ENCODE measurements at places on chromosomes 11 and 22.

DNA sequence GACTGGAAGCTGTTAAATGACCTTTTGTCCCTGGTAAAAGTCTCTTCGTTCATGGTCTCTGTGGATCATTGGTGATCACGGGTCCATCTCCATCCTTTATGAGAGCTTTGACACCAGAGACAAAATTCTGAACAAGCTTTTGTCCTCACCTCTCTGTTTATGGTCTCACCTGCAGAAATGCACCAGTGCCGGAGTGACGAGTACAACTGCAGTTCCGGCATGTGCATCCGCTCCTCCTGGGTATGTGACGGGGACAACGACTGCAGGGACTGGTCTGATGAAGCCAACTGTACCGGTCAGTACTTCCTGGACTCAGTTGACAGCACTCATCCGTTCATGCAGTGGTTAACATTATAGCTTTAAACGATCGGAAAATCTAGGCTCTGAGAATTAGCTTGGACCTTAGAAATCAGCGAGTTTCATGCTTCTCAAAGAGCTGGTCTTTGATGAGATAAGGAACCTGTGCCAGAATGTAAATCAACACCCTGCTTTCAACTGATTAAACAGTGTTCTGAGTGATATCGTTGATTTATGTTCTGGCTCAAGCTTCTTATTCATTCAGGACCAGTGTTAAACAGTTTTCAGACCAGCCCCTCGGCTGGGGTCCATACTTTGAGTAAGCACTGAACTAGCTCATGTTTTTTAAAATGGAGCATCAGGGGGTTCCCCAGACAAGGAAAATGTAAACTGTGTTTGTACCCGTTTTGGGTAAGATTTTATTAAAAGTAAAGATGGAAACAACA is 124.5 kb upstream of the SORL1-AS1 start:
- no peak for DNase-seq

DNA sequence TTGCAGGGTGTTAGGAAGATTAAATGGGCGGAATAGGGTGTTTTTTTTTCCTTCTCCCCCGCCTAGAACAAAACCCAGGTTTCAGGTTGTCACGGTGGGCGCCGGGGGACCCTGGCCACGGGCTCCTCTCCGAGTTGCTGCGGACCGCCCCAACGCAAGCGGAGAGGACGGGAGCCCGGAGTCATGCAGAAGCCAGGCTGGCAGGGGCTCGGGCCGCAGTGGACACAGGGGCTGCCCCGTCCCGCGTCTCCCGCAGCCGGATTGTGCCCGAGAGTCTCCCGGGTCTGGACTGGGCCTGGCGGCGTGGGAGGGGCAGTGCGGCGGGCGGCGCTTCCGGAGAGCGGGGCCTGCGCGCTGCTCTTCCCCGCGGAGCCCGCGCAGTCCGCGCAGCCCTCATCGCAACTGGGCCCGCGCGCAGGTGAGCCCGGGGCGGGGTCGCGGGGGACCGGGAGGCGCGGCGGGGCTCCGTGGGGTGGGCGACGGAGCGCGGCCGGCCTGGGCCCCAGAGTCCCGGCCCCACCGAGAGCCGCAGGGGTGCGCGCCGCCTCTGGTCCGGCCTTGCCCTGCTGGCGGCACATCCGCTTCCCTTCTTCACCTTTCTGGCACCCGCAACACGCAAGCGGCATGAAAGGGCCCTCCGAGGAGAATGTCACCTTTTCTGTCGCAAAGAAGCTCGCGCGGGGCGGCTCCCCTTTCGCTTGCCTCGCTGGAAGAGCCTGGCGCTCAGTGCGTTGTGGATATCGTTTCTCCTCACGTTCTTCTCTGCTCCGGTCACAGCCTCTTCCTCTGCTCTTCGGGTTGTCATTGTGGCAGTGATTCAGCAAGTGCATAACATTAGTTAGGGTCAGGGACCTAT is at the start of gene TIRAP:
Gene TIRAP, plus strand, starts transcription at position 358 of the 856 bp plus-strand sequence. CDS start 7,802 bp downstream, outside the sequence.
- DNase-seq: peak; percentile 75

DNA sequence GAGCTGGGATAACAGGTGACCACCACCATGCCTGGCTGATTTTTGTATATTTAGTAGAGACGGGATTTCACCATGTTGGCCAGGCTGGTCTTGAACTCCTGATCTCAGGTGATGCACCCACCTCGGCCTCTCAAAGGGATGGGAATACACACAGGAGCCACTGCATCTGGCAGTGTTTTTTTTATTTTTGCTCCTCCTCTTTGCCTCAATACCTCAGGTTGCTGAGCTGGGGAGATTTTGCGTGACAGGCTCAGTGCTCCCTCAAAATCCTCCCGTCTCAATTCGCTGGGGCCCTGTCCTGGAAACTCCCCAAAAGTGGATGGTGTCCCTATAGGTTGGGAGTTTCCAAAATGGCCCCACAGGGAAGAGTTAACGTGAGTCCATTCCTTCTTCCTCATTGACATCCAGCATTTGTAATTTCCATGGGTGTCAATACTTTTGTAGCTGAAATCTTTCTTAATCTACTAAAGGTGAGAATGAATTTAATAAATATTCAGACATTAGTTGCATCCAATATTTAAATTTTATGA is 71.8 kb downstream of the GGTLC2 start:
- DNase-seq: no peak

DNA sequence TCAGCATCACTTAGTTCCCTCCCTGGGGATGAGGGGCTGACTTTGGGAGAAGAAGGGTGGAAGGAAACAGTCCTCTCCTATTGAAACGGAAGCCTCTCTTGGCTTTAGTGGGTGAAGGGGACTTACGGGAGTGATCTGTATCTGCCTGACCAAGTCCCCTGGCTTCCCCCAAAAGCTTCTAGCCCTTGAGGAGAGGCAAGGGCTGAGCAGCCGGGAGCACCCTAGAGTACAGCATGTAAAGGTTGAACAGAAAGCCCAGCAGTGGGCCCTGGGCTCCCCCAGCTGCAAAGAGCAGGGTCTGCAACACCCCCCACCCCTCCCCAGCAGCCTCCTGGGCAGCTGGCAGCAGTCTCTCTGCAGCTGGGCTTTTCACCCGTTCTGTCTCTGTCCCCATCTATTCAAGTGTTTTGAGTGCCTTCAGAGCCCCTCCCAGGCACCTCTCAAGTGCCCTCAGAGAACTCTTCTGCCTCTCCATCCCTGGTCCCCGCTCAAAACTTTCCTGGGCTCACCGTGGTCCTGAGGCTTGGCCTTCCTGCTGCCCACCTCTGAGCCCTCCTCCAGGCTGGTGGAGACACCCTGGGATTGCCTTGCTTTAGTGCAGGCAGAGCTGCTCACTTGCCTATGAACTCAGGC is 2.7 kb downstream of the CAPN5 start:
- no peak for DNase-seq

GRCh38 chr11:61978703-61979661 is 11.5 kb upstream of the FTH1 start:
- no peak for DNase-seq

DNA sequence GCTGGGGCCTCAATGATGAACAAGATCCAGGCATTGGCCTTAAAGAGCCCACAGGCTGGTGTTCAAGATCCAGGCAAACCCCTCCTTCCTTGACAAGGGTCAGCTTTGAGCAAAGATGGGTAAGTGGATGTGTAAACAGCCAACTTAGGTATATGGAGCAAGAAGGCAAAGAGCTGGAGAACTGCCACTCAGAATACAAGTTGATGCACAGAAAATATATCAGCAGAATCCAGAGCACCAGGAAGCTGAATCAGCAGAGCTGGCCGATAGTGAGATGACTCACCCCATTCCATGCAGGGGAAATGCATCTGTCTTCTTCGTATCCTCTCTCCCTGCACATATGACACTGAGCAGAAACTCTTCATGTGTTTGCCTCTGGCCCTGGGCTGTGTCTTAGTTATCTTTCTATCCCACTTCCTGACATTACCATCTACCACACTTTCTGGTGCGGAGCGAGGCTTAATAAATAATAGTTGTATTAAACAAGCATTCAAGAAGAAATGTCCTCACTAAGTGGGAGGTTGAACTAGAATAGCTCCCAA is 57.8 kb downstream of the ENDOD1 start:
- DNase-seq: no peak
